ENCODE measurements at places on chromosomes 6 and 20.
A peak's percentile ranks its signal among the peaks of the same experiment; 100 is the strongest.

- no peak for DNase-seq
Observed at GRCh38 chr6:41503827-41504465, 42.2 kb upstream of the FOXP4 start.

GRCh38 chr6:37050045-37050853 is 44.8 kb downstream of the FGD2 start:
- no peak for DNase-seq

DNA sequence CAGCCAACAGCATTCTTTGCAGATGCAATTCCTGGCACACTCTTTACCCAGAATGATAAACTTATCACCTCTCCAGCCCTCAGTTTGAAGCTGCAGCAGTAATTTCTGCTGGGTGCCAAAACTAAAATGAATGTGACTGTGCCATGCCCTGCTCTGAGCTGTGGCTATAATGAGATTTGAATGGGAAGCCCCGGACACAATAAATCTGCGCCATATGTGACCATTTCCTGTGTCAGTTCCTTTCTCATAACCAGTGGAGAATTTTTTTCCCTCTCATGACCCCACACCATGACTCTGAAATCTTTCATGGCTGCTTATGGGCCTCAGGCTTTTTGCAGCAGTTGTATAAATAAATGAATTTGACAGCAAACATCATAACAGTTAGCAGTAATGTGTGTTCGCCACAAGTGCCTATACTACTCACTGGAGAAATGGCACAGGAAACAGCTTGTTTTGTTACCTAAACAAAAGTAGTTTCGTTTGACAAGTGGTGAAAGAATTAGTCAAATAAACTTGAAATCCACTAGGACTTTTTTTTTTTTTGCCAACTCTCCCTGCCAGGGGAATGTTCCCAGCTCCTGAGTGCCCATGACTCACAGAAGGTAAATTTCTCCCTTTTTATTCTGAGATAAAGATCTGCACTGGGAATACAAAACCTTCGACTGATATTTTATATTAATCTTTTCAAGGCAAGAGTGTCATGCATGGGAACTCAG is 408.4 kb downstream of the PKHD1 start:
- DNase-seq: no peak

DNA sequence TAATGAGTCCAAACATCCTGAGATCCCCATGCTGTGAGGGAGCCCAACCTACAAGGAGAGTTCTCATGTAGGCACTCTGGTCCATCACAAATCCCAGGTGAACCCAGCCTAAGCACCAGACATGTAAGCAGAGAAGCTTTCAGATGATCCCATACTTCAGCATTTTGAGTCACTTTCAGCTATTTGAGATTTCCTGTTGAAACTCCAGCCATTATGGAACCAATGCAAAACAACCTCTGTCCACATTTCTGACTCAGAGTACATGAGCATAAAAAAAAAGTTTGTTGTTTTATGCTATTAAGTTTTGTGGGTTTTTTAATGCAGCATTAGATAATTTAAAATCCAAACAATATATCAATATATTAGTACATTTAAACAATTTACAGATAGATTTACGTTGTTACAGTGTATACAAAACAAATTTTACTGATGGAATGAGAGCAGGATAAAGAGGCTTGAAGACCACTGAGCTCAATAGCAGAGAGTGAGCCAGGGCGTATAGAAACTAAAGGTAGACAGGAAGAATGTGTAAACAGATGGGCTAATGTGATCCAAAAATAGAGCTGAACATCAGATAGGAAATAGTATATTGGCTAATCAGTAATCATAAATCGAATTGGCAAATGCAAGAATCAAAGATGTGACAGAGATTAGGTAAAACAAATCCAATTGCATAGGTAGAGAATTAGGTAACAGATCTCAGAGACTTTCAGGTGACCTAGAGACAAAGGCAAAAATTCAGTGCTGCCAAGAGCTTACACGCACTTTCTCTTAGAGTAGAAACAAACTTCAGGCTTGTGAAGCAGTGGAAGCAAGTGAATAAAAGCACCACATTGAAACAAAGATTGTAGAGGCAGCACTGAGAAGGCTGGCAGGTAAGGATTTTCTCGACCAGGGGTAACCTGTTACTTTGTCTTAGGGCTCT is 36.2 kb upstream of the PLCB1 start:
- DNase-seq: no peak

DNA sequence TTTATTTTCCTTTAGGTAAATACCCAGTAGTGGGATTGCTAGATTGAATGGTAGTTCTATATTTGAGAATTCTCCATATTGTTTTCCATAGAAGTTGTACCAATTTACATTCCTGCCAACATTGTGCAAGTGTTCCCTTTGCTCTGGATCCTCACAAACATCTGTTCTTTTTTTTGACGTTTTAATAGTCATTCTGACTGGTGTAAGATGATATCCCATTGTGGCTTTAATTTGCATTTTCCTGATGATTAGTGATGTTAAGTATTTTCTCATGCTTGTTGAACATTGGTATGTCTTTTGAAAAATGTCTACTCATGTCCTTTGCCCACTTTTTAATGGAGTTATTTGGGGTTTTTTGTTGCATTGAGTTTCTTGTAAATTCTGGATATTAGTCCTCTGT is 85.6 kb downstream of the UBE3D start:
- no peak for DNase-seq

GRCh38 chr6:99093456-99094190 is 145.9 kb upstream of the FBXL4 start:
- DNase-seq: no peak

DNA sequence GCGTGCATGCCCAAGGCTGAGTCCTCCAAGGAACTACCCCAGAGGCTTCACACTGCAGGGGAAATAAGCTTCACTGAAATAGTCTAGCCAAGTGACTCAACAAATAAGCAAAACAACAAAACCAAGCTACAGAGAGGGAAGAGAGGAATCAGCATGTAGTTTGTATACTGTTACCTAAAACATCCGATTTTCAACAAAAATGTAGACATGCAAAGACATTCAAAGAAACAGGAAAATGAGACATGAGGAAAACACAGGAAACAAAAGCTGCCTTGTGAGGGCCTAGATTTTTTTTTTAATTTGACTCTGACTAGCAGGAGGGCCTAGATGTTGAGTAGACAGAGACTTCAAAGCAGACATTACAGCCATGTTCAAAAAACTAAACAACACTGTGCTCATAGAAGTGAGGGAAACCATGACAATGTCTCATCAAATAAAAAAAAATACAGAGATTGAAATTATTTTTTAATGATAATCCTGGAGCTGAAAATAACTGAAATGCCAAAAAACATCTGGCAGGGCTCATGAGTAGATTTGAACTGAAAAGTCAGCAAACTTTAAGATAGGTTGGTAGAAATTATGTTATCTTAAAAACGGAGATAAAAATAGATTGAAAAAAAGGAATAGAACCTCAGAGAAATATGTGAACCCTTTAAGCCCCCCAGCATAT is 16.4 kb upstream of the KIF25 start:
- no peak for DNase-seq

GRCh38 chr6:69098910-69099309 is 463.8 kb downstream of the ADGRB3 start:
- DNase-seq: no peak

DNA sequence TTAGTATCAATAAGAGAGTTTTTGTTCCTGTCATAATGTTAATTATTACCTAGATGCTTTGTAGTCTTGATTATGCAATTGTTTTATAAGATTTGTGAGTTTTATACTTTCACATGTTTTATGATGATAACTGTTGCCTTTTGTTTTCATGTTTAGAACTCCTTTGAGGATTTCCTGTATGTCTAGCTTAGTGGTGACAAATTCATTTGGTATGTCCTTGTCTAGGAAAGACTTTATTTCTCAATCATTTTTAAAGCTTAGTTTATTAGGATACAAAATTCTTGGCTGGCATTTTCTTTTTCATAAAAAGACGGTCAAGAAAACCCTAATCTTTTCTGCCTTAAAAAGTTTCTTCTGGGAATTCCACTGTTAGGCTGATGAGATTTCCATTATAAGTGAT is 849.9 kb upstream of the EYS start:
- DNase-seq: no peak

- DNase-seq: no peak
Observed at GRCh38 chr6:57158658-57159057, 13.5 kb upstream of the BAG2 start.

DNA sequence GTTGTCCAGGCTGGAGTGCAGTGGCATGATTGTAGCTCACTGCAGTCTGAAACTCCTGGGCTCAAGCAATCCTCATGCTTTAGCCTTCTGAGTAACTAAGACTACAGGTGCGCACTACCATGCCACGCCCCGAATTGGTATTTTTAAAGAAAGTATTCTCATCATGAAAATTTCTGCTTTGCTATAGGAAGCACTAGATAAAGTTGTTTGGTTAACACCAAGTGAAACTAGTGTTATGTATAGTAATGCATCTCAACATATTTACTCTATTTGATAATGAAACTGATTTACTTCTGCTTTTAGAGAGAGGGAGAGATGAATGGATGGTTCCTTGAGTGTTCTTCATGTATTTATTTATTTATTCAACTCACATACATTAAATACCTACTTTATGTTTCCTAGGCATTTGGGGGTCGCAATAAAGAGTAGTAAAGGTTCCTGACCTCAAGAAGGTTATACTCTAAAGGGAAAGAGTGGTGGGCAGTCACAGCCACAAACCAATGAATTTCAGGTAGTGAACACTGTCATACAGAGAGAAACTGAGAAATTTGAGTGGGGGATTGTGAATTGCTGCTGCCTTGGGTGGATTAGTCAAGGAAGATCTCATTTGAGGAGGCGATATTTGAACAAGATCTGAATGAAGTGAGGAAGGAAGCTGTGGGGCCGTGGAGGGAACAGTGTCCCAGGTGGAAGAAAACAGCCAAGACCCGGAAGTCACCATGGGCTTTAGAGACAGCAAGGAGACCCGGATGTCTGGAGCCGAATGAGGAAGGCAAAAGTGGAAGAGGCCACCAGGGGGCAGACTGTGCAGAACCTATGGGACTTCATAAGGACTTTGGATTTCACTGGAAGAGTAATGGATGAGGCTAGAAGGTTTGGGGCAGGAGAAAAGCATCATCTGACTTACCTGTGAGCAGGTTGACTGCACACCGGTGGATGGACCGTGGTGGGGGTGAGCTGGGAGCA is 185.6 kb downstream of the TSHZ2 start:
- DNase-seq: peak; percentile 83

DNA sequence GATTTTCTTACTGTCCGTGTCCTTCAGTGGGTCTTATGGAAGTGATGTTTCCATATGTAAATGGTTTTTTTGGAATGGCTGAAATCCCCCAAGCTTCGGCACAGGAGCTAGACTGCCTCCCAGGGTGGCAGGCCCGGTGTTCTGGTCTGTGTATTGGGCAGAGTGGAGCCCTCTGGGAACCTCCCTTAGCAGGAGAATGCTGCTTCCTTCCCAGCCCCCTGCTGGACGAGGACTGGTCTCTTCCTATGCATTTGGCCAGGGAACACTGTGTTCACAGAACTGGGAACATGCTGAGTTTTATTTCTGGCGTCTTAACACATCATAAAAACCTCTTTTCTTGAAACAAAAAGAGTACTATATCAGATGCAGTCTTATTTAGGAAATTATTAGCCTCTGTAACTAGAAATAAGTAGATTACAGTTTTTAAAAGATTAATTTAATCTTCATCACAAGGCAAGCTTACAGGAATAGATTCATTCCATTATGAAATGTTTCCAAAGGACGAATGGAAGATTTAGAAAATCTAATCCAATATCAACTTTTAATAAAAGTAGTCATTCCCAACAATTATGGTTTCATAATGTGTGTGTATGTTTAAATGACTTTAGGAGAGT is 56.6 kb downstream of the SYTL3 start:
- peak; percentile 78 for DNase-seq

GRCh38 chr20:24531631-24532419 is 62.4 kb downstream of the SYNDIG1 start:
- no peak for DNase-seq

GRCh38 chr6:24536466-24536865 is 41.7 kb downstream of the ALDH5A1 start:
- DNase-seq: no peak

GRCh38 chr6:146944077-146944476 is 260.1 kb upstream of the STXBP5 start:
- no peak for DNase-seq

DNA sequence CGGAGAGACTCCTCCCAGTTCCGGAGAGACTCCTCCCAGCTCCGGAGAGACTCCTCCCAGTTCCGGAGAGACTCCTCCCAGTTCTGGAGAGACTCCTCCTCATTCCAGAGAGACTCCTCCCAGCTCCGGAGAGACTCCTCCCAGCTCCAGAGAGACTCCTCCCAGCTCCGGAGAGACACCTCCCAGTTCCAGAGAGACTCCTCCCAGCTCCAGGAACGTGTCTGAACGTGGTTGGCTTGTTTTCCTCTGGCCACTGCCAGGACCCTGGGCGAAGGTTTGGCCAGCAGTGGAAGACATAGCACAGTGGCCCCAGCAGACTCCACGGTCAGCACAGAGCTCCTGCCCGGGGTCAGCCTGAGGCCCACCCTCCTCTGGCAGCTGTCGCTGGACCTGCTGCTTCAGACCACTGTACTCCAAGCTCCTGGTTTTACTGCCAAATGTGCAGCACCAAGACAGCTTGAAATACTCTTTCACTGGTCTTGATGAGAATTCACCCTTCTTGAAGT is 122.3 kb upstream of the AFDN start:
- DNase-seq: peak; percentile 20

- no peak for DNase-seq
Observed at GRCh38 chr6:83292900-83293843, 100.0 kb downstream of the RWDD2A start.

DNA sequence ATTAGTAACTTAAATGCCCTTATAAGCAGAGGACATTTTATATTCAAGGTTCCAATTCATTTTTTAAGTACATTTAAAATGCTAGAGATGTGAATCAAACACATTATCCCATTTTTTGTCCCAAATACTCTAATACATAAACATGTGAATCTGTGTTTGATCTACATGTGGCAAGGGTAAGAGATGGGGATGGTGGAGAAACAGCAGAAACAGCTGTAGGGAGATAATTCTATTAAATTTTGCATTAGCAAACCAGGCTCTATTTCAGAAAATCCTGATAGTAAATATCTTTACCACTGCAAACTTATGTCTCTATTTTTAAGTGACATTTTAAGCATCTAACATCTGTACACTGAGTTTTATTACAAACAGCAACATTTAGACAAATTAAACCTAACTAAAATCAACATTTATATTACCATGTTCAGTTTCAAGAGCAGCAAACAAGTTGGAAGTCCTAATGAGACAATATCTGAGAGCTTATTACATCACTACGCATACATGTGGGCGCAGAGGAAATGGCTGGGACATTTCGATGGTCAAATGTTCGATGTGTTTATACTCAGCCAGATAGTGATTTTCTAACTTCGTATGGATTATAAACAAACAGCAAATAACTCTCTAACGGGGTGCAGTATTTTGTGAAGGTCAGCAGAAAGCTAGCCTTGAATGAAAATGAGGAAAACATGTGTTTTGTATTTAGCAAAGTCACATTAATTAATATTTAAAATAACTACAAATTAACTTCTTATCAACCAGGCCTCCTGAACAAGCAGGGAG is 165.1 kb downstream of the GJA1 start:
- no peak for DNase-seq

GRCh38 chr6:138545621-138545980 is 46.3 kb upstream of the NHSL1 start:
- DNase-seq: peak; percentile 86

- no peak for DNase-seq
Observed at GRCh38 chr6:118774581-118774980, 119.4 kb upstream of the ASF1A start.

- no peak for DNase-seq
Observed at GRCh38 chr6:167396659-167397490, 72.0 kb downstream of the TTLL2 start.
